Small intestine (tissue), 16 donors: ENCODE measurements at places on chromosomes 1 and 21.

DNA sequence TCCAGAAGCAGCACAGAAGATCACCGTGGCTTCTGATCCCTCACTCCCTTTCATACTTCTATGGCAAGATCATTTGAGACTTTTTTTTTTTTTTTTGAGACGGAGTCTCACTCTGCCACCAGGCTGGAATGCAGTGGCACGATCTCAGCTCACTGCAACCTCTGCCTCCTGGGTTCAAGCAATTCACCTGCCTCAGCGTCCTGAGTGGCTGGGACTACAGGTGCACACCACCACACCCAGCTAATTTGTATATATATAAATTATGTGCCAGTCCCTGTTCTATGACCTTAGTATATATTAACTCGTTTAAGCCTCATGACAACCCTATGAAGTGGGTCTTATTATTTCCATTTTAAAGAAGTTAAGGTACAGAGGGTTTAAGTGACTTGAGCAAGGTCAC is 298.5 kb downstream of the VAV3 start:
- H3K27me3 ChIP-seq: no peaks in the 10 kb centered on the region
- H3K27ac ChIP-seq: peak overlapping the region; percentile 38
- H3K4me3 ChIP-seq: no peak overlapping the region
- peak; percentile 61 for DNase-seq

GRCh38 chr1:185960422-185961321 is 226.5 kb downstream of the HMCN1 start:
- DNase-seq: no peak
- no peak overlapping the region for H3K27ac ChIP-seq
- no peak overlapping the region for H3K4me3 ChIP-seq
- no peaks in the 10 kb centered on the region for H3K27me3 ChIP-seq

DNA sequence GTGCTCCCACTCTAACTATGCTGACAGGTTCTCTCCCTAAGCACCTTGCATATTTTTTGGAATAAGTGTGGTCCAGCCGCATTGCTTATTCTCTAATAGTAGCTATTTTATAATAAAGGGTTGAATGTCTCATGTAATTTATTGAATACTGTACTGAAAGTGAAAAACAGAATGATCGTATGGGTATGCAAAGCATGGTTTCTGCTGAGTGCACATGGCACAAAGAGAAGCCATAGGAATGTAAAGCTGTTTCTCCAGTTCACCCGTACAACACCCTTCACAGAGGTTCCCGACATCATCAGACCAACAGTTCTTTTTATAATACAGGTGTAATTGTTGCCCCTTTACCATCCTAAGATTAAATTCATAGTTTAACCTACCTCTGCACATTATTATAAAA is 8.9 kb upstream of the HAO2 start:
- DNase-seq: no peak
- no peaks in the 10 kb centered on the region for H3K4me1 ChIP-seq
- no peak overlapping the region for H3K27ac ChIP-seq
- H3K4me3 ChIP-seq: no peak overlapping the region
- peaks cover 3% of the 10 kb centered on the region for H3K27me3 ChIP-seq

DNA sequence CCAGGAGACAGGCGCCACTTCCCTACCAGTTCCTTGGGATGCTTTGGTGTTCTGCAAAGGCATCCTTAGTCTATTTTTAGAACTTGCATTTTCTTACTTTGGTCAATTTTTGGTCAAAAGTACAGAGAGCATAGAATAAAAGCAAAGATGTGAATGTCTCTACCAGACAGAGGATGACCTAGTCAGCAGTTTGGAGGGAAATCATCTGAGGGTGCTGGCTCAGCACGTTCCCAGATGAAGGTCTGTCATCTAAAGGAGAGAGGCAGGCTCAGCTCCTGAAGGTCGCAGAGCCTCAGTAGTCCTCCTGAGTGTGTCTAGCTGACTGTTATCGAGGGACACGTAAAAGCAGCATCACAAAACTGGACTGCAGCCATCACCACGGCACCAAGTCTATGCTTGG is 15.3 kb downstream of the CHRNB2 start:
- no peak overlapping the region for H3K4me3 ChIP-seq
- H3K27ac ChIP-seq: no peak overlapping the region
- no peak for DNase-seq
- H3K27me3 ChIP-seq: no peaks in the 10 kb centered on the region
- peaks cover 41% of the 10 kb centered on the region for H3K36me3 ChIP-seq
